H4 (cell line): ENCODE measurements at places on chromosomes 6 and 20. TPM values are rescaled to one million over a fixed set of nuclear protein-coding genes. Genes with fewer than 3 reads are reported as not detected.

Gene SYCP2L
- total RNA-seq = 0.39 and 1.5 TPM in 2 replicates

Gene TREML2
- 0.10 TPM in 1 of 2 replicates, not detected in the other for total RNA-seq

Gene MDFI
- total RNA-seq = 0.72 TPM in 1 of 2 replicates, not detected in the other

Gene HTR1B
- total RNA-seq = not detected in 2 replicates

Gene SNX9
- 15.6 and 18.2 TPM in 2 replicates for total RNA-seq

Gene LGSN
- 0.23 TPM in 1 of 2 replicates, not detected in the other for total RNA-seq

Gene DLL1
- 0.54 and 2.2 TPM in 2 replicates for total RNA-seq

Gene PRELID3B
- total RNA-seq = 46.9 and 53.4 TPM in 2 replicates

Gene NRSN1
- total RNA-seq = not detected in 2 replicates
